Fibroblast of skin of left quadriceps (primary cell): ENCODE measurements at places on chromosomes 2 and 18.
A peak's percentile ranks its signal among the peaks of the same experiment; 100 is the strongest.

GRCh38 chr2:101577173-101577572 is 102.3 kb upstream of the RFX8 start:
- no peak for DNase-seq

DNA sequence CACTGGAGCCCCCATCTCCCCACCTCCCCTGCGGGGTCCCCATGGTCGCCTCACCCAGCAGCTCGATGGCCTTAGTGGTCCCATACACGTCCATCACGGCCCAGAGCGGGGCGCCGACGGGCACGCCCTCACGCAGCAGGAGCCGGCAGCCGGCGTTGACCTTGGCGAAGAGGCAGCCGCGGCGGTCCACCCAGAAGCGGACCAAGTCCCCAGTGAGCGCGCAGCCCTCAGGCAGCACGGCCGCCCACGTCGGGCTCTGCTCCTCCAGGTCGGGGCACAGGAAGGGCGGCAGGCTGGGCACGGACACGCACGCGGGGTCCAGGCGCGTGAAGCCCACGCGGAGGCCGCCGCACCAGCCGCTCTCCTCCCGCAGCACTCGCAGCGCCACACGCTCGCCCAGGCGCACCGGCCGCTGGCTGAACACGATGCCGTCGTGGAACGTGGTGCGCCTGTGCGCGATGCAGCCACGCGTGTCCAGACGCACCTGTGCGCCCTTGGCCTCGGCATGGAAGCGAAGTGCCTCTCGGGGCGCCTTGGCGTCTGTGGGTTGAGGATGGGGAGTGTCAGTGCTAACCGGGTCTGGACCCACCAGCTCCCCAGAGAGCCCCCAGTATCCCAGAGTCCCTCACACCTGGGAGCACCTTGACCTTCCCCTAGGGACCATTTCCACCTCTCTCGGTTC is 4.6 kb downstream of the NEURL3 start:
- no peak for DNase-seq

- no peak for DNase-seq
Measured at GRCh38 chr2:219422952-219423534, 4.9 kb downstream of the DES start.

GRCh38 chr2:83221258-83221657 is 1237.8 kb downstream of the SUCLG1 start:
- DNase-seq, result peak; percentile 74

- DNase-seq, result no peak
Measured at GRCh38 chr2:161825429-161825828, 201.2 kb downstream of the SLC4A10 start.

DNA sequence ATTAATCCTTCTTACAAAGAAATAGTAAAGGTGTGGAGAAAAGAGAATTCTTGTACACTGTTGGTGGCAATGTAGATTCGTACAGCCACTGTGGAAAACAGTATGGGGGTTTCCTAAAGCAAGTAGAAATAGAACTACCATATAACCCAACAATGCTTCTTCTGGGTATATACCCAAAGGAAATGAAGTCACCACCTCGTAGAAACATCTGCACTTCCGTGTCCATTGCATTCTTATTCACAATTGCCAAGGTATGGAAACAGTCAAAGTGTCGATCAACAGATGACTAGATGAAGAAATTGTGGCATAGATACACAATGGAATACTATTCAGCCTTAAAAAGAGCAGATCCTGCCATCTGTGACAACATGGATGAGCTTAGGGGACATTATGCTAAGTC is 93.4 kb upstream of the TGIF1 start:
- DNase-seq, result no peak

GRCh38 chr2:123953846-123954245 is 71.2 kb upstream of the CNTNAP5 start:
- peak; percentile 10 for DNase-seq

DNA sequence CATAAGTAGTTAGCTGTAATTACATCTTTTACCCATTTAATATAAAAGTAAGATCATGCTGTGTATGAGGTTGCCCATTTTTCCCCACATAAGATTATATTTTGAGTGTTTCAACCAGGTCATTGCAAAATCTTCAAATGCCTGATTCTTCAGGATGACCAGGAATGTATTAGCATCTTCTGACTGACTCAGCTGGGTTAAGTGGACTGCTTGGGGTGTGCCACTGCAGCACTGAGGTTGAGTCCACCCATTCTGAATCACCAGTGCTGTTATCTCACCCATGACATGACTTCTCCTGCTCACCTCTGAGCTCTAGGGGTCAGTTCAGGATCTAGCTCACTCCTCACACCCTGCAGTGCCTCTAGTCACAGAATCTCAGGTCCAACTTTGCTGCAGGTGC is 576.7 kb upstream of the ZEB2 start:
- no peak for DNase-seq

DNA sequence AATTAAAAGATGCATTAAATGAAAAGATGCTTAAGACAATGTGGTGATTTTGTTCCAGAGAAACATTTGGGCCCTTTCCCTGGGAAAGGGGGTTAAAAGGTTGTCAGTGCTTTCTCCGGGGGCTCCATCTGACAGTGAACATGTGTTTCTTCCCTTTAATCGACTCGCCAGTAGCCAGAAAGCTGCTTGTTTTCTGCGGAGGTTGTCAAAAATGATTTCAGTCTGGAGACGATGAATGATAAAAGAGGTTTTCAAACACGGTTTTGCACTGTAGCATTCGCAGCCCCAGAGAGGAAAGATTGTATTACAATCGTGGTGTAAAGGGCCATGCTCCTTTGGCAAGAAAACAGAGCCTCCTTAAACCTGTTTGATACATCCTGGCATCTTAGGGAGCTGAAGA is 111.5 kb upstream of the MEIS1 start:
- DNase-seq, result no peak

GRCh38 chr2:106833256-106833655 is 52.7 kb downstream of the ST6GAL2 start:
- peak; percentile 42 for DNase-seq

DNA sequence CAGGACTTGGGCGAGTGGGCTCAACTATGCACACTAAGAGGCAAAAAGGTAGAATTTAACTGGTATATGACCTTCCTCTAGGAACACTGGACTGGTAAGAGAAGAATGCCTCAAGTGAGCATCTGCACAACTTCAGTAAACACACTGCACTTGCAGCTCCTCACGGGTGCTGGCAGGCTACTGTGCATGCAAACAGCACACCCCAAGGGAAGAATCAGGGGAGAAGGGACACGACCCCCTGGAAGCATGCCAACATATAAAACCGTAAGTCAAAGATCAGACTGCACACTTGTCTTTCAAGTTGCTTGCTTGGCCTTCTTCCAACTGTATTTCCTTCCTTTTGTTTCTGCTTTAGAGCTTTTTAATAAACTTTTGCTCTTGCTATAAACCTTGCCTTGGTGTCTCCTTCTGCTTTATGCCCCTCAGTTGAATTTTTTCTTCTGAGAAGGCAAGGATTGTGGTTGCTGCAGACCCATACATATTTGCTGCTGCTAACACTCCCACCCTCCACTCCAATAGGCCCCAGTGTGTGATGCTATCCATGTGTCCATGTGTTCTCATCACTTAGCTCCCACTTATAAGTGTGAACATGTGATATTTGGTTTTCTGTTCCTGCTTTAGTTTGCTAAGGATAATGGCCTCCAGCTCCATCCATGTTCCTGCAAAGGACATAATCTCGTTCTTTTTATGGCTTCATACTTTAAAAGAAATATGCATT is 263.7 kb upstream of the SPOPL start:
- DNase-seq, result no peak

- no peak for DNase-seq
Measured at GRCh38 chr2:204533629-204534370, 11.5 kb upstream of the PARD3B start.

DNA sequence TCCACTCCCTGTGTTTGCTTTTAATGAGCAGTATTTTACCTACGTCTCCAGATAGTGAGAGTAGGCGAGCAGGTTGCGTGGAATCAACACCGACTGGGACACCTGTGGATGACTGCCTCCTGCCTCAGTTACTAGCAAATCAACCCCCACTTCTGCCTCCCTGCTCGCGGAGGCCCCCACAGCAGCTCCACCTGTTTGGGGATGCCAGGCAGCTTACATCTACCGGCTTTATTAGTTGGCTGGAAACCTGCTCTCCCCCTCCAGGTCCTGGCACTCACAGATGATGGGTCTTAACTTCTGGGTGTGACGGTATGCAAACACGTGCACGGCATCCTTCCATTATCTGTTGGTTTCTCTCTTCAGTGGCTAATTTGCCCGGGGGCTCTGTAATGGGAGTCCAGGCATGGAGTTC is 164.4 kb upstream of the SESTD1 start:
- no peak for DNase-seq

DNA sequence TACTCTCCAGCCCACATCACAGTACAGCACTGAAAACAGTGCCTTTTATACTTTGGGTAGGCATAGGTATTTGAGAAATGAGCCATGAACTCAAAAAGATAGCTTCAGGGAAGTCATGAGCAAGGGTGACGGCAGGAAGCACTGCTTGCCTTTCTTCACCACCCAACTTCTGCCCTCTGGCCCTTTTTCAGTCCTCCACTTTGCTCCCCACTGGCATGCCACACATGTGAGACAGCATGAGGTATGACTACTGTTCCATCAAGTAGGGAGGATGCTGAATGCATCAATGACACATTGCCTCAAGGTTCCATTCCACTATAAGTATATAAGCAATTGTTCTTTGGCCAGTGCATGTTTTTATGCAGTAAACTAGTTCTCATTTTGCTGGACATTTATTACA is 373.0 kb downstream of the NRXN1 start:
- DNase-seq, result no peak

DNA sequence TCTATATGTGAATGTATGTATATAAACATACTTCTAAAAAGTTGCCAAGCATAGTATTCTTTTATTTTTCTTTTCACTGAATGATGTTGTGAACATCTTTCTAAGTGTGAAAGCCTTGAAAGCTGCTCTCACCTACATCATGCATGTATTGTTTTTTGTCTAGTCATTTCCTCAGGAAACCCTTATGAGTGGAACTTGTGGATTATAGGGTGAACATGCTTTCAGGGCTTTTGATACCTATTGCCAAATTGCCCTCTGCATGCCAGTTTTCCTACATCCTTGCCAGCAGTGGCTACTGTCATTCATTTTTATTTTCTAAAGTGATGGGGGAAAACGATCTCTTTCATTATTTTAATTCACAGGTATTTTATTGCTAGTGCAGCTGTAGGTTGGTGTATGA is 78.3 kb downstream of the ADAM23 start:
- DNase-seq, result no peak

- no peak for DNase-seq
Measured at GRCh38 chr2:65554765-65555591, 122.6 kb upstream of the SPRED2 start.
